ENCODE measurements at places on chromosomes 2 and 18. TPM values are rescaled to one million over a fixed set of nuclear protein-coding genes. Genes with fewer than 3 reads are reported as not detected.
A peak's percentile ranks its signal among the peaks of the same experiment; 100 is the strongest.

NOL4 gene
- total RNA-seq, result not detected

CAVIN2 gene
- 38.7 TPM for total RNA-seq

- DNase-seq, result no peak
Observed at GRCh38 chr18:59916746-59917145, 16.9 kb downstream of the PMAIP1 start.

- DNase-seq, result no peak
Observed at GRCh38 chr2:171013851-171014250, 84.8 kb downstream of the GORASP2 start.

GRCh38 chr2:71070294-71071093, 2.0 kb downstream of the NAGK start:
- DNase-seq, result no peak

- DNase-seq, result peak; percentile 26
Observed at GRCh38 chr2:233867993-233868532, at the start of gene MSL3B. TSS of gene MSL3B (minus strand) at chr2:233868386.
